Right renal cortex interstitium (tissue), 3 donors: ENCODE measurements at places on chromosomes 2 and 18.

DNA sequence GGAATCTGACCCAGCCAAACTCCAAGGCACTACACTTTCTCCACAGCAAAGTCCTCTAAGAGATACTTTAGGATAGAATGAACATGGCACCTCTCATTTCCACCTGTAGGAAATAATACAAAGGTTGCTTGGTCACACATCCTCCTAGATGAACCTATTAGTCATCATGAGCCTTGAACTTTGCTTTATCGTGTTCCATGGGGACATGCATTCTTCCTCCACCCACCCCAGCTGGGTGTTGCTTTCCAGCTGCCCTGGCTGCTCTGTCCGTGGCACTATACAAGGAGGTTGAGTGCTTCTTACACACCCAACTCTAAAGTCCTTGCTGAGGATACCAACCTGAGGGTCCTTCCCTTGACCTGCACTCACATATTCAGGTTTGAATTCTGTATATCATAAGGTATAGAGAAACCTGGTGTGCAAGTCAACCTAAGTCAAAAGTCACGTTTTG is 52.7 kb downstream of the SPRED2 start:
- DNase-seq = no peak

DNA sequence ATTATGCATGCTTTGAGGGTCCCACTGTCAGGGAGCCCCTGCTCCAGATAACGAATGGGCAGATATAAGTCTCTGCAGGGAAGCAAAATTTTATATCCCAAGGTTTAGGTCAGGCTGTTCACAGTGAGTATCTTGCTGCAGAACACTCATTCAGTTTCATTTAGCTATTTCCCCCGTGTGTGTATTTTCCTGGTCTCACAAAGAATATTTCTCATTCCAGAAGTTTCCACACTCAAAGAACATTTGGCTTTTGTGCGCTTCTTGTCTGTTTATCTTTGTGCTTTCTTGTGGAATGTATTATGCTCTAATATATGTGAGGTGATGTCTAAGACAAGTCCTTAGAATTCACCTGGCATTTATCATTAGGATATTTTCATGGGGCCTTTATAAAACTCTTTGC is 140.4 kb upstream of the MMADHC start:
- no peak for DNase-seq

DNA sequence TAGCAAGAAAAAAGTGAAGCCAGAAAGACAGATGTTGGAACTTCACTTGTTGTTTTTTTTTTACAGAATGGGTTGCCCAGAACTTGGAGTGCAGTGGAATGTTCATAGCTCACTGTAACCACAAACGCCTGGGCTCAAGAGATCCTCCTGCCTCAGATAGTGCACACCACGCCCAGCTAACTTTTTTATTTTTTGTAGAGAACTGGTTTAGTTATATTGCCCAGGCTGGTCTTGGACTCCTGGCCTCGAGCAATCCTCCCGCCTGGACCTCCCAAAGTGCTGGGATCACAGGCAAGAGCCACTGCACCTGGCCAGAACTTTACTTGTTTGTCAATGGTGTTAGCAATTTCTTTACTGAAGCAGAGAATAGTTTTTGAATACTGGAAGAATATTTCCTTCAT is 11.9 kb upstream of the ASPRV1 start:
- no peak for DNase-seq

DNA sequence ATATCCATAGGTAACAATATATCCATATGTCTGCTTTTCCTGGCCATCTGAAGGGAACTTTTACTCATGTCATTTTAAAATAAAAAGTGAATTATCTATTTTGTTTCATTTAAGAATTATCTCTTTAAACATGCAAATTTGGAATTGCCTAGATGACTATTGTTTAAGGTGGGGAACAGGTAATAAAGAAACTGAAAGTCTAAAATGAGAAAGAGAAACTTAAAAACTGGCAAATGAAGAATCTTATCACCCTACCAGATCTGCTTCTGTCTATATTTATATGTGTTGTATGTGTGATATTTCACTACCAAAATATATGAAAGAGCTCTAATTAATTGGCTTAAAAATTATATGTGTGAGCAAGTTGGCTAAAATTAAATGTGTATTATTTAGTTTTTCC is 243.2 kb upstream of the KCNH7 start:
- DNase-seq = no peak

DNA sequence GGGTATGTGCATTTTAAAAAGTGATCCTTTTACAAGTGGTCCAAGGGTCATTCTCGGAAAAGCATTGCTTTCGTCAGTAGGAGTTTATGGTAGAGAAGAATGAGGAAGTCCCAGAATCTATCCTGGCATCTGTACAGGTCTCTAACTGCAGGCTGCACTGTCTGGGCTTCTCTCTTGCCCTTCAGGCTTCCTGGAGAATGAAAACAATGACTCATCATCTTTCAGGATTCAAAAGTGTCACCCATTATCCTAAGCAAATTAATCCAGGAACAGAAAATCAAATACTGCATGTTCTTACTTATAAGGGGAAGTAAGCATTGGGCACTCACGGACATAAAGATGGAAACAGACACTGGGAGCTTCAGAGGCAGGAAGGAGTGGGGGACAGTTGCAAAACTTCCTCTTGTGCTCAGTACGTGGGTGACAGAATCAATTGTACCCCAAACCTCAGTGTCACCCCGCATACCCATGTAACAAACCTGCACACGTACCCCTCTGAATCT is 60.2 kb upstream of the TXNDC2 start:
- DNase-seq = no peak

DNA sequence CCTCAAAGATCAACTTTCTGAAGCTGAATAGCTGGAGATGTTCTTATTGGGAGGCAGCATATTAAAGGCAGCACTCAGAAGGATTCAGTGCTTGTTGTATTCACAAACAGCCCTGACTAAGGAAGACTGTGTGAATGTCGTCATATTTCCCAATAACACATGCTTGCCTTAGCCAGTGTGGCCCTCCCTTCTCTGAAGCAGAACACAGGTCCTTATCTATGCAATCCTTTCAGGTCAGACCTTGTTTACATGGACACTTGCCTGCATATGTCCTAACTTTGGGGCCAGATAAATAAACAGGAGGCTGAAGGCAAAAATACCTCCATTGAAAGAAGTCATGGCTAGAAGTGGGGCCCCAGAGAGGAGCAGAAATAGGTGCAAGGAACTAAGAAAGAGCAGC is 97.2 kb downstream of the SLC4A3 start:
- DNase-seq = no peak

DNA sequence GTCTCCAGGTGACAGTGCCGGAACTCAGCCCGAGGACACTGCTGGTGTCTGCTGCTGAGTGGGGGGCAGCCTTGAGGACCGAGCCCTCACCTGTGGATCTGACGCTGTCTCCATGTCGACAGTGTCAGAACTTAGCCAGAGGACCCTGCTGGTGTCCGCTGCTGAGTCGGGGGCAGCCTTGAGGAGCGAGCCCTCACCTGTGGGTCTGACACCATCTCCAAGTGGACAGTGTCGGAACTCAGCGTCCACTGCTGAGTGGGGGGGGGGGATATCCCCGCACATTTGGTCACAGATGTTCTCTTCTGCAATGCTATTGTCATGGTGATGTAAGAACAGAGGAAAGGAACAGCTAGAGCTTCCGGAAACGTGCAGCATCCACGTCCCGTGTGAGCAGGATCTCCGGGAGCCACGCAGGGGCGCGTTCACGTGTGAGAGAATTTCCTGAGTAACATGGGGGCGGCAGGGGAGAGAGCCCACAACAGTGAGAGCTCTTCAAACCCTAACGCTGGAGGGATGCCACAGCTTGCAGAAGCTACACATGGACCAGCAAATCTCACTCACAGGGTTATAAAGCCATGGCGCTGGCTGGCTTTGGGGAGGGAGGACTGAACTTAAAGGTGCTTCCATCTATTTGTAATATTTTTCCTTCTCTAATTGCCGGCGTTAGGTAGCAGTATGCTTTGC is 250.7 kb upstream of the SALL3 start:
- DNase-seq = no peak

GRCh38 chr2:240250985-240251847 is 110.8 kb upstream of the OTOS start:
- DNase-seq = no peak

- DNase-seq = no peak
These were observed 439.7 kb downstream of the RIT2 start for GRCh38 chr18:42675810-42676209.

- no peak for DNase-seq
These were observed 72.0 kb downstream of the MRO start for GRCh38 chr18:50747849-50748242.

DNA sequence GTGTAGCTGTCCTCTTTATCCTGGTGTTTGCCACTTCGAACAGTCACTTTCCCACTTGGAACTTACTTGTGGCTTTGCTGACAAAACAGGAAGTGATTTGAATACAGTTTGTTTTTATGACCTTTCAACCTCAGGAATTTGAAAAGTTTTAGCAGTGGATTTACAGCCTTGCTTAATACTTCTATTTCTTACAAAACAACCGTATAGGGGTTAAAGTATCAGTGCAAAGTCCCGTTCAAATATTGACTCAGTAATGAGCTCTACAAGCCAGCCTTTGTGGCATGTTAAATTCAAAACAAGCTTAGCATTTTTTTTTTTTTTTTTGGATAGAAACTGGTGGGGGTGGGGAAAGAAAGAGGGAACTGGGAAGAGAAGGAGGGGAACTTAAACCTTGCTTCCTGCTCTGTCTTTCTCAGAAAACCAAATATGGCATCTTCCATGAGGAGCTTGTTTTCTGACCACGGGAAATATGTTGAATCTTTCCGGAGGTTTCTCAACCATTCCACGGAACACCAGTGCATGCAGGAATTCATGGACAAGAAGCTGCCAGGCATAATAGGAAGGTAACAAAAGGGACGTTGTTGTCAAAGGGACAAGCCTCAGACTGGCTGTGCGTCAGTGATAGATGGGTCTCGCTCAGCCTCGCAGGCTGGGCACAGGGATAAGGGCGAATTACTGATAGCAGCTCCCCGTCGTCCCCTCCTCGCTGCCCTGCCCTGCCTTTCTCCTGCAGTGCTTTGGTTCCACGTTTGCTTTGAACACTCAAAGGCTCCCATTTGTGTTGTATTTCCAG is at the start of gene HNMT:
HNMT (plus strand) TSS at position 408 of the 793 bp plus-strand sequence; CDS start at position 427, 19 bp downstream.
- no peak for DNase-seq

DNA sequence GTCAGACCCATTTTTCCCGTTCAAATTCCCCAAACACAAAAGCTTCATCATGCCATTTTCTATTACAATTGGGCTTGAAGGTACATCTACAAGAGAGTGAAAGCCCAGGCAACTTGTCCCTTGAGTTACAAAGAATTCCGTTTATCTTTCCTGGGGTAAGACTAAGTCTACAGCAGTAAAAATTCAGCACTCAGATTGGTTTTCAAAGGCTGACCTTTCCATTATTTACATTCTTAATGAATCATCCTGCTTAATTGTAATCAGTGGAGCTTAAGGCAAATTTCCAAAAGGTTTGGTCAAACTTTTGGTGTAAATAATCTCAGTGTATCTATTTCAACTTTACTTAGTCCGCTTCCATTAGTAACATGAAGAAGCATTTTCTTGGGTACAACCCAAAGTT is 33.4 kb upstream of the ST3GAL5 start:
- DNase-seq = no peak

DNA sequence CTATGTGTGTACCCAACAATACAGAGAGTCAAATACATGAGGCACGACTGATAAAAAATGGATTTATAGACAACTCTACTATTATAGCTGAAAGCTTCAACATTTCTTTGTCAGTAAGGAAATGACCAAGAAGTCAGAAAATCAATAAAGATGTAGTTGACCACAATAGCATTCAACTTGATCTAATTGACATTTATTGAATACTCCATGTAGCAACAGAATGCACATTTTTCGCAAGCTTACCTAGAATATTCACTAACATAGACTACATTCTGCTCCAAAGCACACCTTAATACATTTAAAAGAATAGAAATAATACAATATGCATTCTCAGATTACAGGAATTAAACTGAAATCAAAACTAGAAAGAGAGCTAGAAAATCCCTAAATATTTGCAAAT is 49.2 kb upstream of the ZNF804A start:
- no peak for DNase-seq

GRCh38 chr2:103367877-103368276 is 606.0 kb downstream of the TMEM182 start:
- DNase-seq = no peak

DNA sequence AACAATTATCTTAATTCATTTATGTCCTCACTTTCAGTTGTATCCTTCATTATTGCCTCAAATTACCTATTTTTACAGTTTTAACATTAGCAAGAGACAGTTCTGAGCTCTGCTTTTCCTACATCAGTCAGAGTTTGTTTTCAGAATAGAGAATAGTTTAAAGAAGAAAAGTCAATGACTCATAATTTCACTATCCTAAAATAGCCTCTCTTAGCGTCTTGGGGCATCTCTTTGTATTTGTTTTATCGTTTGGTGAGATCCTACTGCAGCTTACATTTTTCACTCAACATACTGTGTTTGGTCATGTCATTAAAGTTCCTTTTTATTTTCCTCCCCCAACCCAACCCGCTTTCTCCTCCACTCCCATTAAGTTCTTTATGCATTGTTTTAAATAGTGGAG is 3.8 kb downstream of the SEC11C start:
- DNase-seq = no peak

DNA sequence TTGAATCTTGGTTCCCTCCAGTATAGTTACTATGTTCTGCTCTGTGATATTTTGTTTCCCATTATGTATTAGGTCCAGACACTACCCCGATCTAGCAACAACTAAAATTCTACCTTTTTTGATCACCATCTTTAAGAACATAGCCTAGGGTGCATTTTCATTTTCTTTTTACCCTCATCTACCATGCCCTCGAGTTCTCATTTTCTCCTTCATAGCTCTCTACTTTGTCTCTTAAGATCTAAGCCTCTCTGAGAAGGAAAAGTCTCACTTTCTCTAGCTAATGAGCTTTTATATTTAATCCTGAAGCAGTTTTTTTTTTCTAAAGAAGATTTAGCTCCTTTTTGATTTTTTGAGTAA is 1089.4 kb upstream of the SLC39A10 start:
- no peak for DNase-seq

- DNase-seq = no peak
These were observed 248.0 kb downstream of the DCDC2C start for GRCh38 chr2:3951131-3951954.

DNA sequence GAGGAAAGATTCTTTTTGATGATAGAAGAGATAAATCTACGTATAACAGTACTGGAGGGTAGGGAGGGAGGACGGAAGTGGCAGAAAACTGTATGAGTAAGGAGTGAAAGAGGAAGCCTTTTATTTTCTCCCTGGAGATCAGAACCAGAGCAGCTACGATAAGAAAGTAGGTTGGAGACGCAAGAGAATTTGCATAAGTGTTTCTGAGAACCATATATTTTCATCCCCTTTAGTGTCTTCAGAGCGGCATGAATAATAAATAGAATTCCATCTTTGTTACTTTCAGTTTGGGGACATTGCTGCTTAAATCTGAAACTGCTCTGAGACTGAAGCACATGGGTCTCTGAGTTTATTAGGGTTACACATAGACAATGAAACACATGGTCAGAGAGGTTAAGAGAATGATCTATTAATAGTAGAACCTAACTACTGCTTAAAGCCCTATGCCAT is 230.2 kb upstream of the TNP1 start:
- no peak for DNase-seq
